ENCODE measurements at places on chromosomes 3 and 15.

DNA sequence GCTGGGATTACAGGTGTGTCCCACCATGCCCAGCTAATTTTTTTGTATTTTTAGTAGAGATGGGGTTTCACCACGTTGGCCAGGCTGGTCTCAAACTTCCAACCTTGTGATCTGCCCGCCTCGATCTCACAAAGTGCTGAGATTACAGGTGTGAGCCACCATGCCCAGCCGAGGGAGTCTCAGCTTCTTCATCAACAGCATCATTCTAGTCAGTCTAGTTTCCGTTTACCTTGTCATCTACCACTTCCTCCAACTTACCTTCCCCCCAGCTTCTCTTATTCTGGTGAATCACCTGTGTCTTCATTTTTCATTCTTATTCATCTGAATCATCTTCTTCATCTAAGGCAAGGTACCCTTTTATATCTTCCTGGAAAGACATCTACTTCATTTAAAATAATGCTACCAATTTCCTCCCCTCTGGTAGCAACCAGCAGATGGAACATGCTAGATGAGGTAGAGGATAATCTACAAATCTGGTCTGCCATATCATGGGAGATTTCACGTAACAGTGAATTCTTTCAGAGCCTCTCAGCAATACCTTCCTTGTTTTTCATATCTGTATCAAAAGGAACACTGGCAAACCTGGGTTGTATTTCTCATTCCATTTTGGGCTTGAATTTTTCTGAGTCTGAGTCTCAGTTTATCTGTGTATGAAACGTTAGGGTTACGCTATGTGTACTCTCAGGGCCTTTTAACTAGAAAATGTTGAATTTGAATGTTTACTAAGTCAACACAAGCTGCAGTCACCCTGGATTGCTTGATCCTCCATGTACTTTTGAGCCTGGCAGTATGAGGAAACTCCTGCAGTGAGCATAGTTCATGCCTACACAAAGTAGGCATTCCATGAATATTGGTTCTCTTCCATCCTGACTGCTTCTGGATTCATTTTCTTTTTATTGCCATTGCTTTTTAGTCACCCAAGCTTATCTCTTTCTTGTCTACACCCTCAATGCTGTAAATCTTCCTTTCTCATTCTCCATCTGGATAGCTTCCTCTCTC is 16.8 kb downstream of the LPP start:
- DNase-seq = no peak

DNA sequence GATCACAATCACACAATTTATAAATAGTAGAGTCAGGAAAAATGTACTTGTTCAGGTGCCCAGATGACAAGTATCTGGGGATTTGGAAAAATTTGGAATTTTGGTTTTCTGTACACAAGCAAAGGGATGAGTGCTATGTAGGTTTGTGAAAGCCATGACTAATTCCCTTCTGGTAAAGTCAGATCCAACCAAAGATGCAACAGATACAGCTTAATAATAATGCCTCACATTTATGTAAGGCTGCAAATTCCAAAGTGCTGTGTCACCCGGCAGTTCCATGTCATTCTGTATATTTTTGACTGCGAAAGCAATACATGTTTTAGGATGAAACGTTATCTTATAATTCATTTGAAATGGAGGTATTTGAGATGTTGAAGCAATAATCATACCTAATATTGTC is 102.7 kb upstream of the AGBL1 start:
- DNase-seq = no peak

DNA sequence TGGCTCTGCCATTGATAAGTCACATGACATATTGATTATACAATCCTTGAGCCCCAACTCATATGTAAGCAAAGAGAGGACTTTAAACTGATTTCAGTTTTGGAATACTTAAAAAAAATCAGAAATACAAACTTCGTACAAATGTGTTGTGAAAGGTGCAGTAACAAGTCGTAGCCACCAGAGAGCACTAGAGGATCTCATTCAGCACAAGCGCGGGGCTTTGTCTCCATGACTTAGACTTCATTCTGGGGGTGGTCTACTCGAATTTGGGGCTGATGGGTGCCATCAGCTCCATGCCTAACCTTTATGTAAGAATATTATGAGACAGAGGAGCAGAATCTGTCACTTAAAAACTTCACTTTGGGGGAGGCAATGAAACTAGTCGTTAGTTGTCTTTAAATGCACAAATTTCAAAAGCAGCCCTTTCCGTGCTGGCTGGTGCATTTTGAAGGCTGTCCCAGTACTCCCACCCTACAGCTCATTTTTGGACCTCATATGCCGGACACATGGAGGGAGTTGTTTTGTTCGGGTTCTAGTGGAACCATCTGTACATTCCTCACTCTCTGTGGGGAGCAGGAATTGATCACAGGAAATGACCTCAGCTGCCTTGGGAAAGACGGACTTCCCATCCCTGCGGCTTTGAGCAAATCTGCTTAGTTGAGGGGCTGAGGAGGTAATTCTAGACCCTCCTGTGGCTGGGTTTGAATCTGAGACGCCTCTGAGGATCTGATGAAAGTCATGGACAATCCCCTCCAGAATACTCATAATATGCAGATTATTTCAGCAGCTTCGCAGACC is 27.5 kb upstream of the MASP1 start:
- no peak for DNase-seq

GRCh38 chr3:129502641-129503408 is 25.6 kb upstream of the RHO start:
- DNase-seq = no peak

DNA sequence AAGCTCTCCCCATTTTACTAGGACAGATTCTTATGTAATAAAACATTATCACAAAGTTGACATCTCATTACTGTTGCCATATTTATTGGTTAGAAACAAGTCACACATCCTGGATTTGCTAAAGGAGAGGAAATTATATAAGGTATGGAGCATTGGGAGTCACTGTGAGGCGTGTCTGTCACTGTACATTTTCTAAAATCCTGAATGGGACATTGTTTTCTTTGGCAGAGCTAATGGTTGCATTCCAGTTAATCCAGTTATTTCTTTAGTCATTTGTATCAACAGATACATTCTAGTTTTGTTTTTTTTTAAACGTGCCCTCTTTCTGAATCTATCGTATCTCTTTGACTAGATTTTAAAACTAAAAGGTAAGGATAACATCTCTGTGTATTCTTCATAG is 70.2 kb upstream of the MITF start:
- DNase-seq = no peak

GRCh38 chr3:34207002-34207401 is 408.6 kb downstream of the PDCD6IP start:
- no peak for DNase-seq

DNA sequence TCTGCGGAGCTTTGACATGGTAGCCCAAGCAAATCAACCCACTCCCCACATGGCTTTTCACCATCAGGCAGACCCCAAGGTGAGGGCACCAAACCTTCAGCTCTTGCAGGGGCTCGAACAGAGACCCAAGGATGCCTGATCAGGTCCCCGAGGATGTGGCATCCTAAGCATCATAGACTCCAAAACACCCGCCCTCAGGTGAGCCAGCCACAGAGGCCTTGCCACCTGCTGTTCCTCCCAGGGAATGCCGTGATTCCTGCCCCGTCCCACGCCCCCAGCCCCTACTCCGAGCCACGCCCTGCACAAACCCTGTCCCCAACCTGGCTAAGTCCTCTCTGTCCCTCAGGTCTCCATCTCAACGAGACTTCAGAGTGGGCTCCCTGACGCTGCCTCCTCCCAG is 34.7 kb upstream of the SLC41A3 start:
- DNase-seq = no peak

- DNase-seq = no peak
Measured at GRCh38 chr15:68384451-68385239, 47.3 kb downstream of the ITGA11 start.
